ENCODE measurements at places on chromosomes 7 and 10.

DNA sequence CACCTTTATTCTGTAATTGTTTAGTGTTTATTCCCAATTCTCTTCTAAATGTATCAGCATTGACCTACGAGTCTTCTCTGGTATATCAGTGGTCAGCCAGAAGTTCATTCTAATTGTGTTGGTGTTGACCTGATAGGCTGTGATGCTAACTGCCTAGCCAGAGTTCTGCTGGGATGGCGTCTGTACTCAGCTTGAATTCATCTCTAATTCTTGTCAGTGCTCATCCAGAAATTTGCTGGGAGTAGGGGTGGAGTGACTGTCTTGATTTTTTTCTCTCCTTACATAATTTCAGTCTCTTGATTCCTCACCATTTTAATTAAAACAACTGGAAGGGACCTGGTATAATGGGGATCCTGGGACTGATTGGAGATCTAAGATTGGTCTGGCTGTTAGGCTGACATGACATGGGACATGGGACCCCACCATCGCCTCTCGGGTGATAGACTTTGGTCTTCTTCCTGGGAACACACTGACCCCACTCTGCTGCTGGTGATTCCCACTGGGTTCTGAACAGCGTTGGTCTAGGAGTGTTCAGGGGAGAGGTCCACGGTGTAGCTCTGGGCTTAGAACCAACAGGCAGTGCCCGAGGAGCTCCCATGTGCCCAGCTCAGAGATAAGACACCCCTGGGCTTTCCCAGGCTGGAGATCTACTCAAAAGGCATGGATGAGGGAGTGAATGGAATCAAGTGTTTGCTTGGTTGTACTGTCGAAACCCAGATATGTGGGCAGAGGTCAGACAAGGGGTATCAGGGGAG, 3.8 kb downstream of the NEURL1 start:
- no peak for DNase-seq

DNA sequence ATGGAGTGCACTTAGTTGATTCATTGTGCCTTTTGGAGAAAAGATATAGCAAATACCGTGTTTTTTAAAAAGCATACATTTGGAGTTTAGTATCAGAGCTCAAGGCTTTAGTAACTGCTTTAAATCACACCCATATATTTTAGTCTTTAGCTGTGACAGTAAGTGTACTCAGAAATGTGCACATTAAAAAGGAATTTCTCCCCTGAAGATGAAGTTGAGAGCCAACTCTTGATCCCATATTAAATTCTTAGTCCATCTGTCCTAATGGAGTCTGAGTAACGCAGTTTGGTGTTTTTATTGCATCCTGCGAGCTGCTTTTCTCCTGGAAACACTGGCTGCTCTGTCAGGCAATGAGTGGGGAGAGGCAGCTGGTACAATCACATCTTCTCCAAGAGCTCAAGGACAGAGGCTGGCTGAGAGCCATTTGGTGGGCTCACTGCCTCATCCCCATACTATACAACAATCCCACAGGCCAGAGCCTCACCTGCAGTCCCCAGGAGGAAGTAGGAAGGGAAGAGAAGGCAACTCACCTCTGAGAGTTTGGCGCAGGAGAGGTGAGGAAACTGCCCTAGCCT, 473.6 kb upstream of the C7orf33 start:
- no peak for DNase-seq

GRCh38 chr10:71564194-71564820, 155.3 kb downstream of the C10orf105 start:
- DNase-seq: no peak

GRCh38 chr10:113965077-113965476, 78.6 kb upstream of the ADRB1 start:
- DNase-seq: no peak

DNA sequence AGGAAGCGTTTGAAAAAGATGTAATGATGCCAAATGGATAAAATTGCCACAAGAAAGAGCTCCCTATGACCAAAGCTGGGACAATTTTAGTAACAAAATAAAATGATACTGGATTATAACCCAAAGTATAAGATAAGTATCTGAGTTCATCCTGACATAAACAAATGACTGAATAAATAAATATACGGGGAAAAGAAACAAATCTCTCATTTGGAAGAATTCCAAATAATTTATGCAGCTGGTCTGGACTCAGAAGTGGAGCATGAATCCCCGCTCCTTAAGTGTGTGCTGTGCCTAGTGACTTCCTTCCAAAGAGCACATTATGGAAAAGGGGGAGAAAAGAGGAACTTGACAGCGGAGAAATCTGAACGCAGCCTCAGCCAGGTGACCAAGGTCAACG, 186.2 kb downstream of the RAMP3 start:
- no peak for DNase-seq

DNA sequence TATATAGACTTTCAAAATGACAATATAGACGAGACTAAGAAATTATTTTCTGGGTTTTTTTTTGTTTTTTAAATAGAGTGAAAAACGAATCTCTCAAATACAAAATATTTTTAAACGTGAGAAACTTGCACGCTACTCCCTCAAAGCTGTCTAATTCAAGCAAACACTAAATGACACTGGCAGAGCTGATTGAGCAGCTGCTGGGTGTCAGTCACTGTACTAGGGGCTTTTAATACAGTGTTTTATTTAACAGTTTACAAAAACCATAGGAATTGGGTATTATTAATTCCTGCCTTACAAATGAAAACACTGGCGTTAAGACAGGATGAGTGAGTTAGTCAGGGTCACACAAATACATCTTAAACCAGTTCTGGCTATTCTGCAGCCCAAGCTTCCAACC, 1209.6 kb upstream of the C7orf33 start:
- DNase-seq: no peak

- DNase-seq: no peak
Observed at GRCh38 chr10:96013956-96014355, 29.4 kb upstream of the CCNJ start.

DNA sequence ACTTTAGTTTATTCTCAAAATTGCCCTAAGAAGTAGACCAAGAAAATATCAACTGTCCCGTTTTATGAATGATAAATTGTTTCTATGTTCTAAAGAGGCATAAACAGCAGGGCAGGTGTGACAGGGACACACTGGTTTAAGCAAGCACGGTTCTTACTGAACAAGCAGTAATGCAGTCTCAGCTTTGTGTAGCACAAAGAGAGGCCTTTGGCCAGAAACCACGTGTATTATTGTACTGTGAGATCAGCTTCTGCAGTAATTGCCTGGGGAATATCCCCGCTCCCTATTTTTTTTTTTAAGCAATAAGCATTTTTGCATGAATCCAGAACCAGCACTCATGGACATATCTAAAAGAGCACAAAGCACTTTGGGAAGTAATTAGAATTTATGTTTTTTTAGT, 255.4 kb downstream of the WDR11 start:
- no peak for DNase-seq

GRCh38 chr10:51251110-51251509, 176.8 kb downstream of the PRKG1 start:
- no peak for DNase-seq

DNA sequence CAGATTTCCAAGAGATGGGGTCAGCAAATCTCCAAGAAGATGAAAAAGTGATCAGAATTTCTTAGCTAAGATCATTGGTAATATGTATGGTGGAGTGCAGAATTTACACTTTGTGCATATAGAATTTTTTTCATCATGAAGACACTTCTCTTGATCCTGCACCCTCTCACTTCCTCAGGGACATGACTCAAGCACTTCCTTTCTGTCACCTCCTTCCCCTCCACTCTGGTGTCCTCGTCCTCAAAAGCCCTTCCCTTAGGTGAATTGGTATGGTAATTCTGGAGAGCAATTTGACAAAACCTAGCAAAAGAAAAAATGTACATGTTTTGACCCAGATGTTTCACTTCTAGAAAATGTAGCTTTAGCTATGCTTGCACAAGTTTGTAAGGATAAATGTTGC, 18.1 kb downstream of the CALN1 start:
- no peak for DNase-seq

GRCh38 chr10:46037107-46037825, 6.8 kb upstream of the NCOA4 start:
- DNase-seq: no peak

DNA sequence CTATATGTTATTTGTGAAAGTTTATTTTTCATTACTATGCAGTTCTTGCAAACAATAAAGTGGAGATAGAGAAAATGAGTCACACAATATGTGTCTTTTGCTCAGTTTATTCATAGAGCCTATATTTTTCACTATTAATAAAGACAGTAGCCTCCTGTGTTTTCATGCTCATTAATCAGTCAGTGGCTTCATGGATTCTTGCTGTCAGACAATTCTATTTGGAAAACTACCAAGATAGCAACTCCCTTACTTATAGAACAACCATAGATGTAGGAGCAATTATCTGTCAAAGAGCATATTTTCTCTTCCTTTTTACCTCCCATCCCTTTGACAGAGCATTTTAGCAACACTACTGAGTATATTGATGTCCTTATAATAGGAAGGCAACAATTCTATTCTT, 132.7 kb upstream of the CALCR start:
- no peak for DNase-seq

- DNase-seq: no peak
Observed at GRCh38 chr10:9111976-9112375, 1057.5 kb downstream of the GATA3 start.

- DNase-seq: no peak
Observed at GRCh38 chr10:51918440-51918839, 219.0 kb upstream of the CSTF2T start.
